ENCODE measurements at places on chromosomes 3 and 15. TPM values are rescaled to one million over a fixed set of nuclear protein-coding genes. Genes with fewer than 3 reads are reported as not detected.

ABHD2 gene
- 41.0 TPM for total RNA-seq

ACSBG1 gene
- total RNA-seq, result 1.1 TPM

DNA sequence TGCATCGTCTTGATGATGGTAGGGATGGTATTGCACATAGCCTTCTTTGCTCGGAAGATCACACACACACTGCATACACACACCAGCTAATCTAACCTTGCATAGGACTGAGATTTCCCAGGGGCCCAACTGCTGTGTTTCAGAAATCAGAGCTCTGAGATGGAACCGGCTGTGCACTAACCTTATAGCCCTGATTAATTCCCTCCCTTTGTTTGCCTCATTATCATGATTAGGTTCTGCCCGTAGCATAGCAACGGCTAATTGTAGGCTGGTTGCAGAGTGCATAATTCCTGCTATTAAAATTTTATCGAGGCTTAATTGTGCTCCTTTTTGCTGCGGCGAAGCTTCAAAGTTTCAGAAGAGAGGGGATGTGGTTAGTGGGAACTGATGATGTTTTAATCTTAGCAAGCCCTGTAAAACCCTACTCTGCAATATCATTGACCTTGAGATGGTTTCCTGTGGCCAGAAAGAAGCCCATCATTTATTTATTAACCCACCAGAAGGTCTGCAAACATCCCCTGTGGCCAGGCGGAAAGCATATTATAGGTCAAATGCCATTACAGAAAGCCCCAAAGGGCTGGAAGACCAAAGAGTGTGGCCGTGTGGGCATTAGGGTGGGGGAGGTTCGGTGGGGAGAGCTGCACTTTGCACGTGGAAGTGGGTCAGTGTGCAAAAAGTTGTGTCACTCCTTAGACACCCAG is 56.2 kb upstream of the GLCE start:
- no peak for DNase-seq

GRCh38 chr3:26365706-26366105 is 256.9 kb upstream of the LRRC3B start:
- no peak for DNase-seq

GRCh38 chr15:45943240-45943639 is 308.4 kb downstream of the SQOR start:
- no peak for DNase-seq

NFKBIZ gene
- 31.1 TPM for total RNA-seq

DNA sequence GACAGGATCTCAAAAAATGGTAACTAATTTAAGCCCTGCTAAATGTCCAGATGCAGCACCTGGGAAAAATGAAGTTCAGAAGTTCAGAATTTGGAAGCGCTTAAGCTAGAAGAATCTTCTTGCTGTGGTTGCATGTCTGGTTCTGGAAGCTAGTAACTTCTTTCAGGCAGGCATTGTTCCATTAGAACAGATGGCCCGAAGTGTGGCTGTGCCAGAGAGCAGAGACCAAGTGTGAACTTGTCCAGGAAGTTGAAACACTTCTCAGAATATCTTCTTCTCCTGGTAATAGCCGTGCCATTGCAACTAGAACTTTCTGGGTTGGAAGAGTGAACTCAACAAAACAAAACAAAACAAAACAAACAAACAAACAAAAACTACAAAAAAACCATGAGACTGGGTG is 80.0 kb downstream of the MITF start:
- DNase-seq, result no peak

UBE2E1 gene
- total RNA-seq, result 122 TPM

DNA sequence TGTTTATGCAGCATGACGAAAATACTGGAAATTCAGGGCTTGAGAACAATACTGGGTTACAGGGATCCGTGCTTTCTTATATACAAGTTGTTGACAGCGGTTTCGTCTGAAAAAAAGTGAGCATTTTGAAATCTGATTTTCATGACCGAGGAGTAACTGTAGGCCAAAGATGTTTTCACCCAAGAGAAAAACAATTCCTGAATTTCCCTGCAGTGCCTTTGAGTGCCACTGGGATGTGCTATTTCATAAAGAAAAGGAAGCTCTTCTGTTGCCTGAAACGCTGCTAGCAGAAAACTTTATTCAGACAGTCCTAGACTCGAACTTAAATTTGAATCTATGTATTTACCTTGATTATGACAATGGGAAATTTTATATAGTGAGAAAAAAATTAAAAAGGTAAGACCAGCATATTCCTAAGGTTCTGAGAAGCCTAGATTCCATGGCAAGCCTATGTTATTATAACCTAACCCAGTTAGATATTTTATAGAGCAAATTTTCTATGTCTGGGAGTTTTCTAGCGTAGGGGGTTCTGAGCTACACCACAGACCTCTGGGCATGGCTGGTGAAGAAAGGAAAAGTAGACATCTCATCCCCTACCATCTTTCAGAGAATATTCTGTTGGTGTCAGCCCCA is 30.2 kb downstream of the KCNAB1 start:
- DNase-seq, result peak; percentile 47

PPARG gene
- 62.9 TPM for total RNA-seq

PLS1 gene
- total RNA-seq, result 29.8 TPM

LRTM1 gene
- 13.4 TPM for total RNA-seq

DNA sequence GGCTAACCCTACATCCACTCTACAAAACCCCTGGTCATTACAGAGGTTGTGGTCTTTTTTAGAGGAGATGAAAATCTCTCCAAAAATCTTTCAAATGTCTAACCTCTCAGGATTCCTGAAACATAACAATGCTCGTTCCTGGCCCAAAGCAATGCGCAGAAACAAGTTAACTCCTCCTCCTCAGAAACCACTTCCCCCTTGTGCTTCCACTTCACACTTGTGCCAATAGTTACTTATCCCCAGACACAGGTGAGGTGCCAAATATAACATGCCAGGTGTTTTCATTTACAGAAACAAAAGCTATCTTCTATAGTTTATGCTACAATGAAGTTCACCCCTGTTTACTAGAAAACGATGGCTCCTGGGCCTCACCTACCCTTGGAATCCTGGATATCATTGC is 6.2 kb downstream of the NDUFAF1 start:
- no peak for DNase-seq

GRCh38 chr15:72927451-72927850 is 124.8 kb upstream of the NEO1 start:
- no peak for DNase-seq

Data from urinary bladder (tissue), 4 donors.